ENCODE measurements at places on chromosomes 3 and 15.

DNA sequence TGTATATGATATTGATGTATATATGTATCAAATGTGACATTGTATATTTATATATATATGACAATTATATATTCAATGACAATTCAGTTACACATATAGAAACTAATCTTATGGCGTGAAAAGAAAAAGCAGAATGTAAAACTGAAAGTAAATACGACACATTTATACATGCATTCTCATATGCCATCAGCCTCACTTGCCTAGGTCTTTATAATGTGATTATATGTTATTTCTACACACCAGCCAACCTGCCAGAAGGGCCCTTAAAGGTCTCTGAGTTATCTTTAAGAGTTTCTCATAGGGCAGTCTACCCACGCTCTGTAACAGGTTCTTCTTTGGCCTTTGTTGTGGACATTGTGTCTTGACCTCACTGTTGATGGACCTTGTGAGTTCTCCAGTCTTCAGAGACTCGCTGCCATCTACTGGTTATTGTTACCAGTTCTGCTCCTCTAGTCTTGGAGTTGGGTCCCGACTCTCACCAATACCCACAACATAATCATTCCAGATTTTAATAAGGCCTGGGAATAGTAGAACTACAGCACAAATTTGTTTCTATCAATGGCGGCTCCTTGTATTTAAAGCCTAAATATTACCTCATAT lies 371.5 kb upstream of the GOLIM4 start:
- peak; percentile 75 for DNase-seq

- no peak for DNase-seq
Measured at GRCh38 chr15:52050416-52050815, 31.4 kb downstream of the MAPK6 start.

DNA sequence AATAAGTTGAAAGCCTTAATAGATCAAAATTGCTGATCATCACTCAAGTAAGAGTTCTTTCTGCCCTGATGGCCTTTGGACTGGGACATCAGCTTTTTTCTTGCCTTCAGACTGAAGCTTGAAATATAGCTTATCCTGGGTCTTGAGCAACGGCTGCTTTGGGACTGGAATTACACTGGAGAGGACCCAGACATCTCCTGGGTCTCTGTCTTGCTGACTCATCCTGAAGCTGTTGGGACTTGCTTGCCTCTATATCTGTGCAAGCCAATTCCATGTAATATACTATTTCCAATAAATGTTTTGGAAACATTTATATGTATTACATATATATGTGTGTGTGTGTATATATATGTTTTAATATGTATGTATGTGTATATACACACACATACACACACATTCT lies 260.2 kb downstream of the PDZRN3 start:
- no peak for DNase-seq

GRCh38 chr3:153463895-153464294 lies 301.9 kb downstream of the RAP2B start:
- no peak for DNase-seq

GRCh38 chr3:196620161-196620604 lies 19.3 kb upstream of the NRROS start:
- no peak for DNase-seq

DNA sequence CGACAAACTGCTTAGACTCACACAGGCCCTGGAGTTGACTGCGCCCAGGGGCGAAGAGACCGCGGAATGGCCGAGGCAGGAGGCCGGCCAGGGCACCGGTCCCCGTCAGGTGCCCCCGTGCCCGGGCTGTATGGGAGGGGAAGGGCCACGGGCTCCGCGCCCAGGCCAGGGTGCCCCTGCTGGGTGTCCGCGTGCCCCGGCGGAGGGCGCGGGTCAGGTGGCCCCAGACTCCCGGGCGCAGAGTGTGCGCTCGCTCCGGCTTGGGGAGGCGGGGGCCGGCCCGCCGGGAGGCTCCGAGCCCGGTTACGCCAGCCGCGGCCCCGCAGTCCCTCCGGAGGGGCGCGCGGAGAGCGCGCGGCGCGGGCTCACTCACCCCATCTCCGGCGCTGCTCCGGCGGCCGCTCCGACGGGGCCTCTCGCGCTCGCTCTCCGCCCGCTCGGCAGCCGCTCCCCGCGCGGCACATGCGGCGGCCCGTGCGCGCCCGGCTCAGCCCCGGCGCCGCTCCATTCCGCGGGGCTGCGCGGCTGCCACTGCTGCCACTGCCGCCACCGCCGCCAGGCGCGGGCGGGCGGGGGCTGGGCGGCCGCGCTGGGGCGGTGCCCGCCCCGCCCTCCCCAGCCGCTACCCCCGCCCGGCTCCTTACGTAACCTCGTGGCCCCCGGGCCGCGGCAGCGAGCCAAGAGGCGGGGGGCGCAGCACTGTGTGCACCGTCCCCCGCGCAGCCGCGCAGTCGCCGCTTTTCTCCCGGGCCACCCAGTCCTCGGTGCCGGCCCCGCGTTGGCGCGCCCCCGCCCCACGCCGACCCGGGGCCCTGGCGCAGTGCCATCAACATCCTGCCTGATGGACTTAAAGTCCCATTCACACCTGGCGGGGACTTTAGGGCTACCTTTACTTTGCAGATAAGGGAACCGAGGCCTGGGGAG lies at the start of gene HOMER2:
Gene HOMER2, minus strand, starts transcription at position 563 of the 924 bp plus-strand sequence. Its CDS starts 185 bp downstream, at position 378.
- peak; percentile 44 for DNase-seq

DNA sequence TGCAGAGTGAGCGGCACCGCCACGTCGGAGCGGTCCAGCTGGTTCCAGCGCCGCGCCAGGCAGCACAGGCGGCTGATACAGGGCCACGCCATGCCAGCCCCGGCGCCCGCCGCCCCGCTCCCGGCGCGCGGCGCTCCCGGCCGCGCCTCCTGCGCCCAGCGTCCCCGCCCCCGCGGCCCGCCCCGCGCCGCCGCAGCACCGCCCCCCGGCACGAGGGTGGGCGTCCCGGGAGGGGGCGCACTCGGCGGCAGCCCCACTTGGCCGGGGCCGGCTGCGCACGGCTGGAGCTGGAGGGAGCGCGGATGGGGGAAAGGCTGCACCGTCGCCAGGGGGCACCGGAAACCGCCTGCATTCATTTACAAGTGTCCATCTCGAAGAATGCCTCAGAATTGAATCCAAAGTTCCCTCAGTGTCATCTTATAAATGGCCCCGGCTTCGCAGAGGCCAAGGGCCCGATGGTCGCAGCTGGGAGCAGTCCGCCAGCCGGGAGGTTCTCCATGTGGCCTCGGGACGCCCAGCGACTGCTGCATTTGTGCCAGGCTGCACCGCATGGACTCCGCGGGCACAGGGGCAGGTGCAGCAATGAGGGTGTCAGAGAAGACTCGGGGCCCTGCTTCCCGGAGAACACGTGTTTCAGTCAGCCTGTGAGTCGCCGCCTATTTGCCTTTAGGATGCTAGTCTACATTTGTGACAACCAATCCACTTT lies at the start of gene MAP6D1:
Gene MAP6D1, minus strand, starts transcription at position 122 of the 706 bp plus-strand sequence. Its CDS starts 30 bp downstream, at position 92.
- DNase-seq: no peak

GRCh38 chr3:158713094-158713499 lies 19.2 kb downstream of the RARRES1 start:
- DNase-seq: no peak

DNA sequence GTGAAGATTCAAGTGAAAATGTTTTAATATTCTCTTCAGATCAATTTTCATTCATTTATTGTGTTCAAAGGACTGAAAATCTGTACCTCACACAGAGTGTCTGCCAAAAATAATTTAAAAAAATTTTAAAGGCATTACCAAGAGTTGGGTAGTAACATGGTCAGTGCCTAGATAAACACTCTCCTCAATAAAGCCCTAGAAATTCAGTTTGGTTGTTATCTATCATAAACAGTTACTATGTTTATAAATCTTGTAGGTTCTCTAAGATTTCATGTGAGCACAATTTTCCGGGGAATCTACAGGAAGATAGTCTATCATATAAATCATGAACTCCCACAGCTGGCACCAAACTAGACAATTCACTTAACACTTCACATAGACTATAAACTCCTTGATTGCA lies 128.6 kb downstream of the GSK3B start:
- DNase-seq: no peak

DNA sequence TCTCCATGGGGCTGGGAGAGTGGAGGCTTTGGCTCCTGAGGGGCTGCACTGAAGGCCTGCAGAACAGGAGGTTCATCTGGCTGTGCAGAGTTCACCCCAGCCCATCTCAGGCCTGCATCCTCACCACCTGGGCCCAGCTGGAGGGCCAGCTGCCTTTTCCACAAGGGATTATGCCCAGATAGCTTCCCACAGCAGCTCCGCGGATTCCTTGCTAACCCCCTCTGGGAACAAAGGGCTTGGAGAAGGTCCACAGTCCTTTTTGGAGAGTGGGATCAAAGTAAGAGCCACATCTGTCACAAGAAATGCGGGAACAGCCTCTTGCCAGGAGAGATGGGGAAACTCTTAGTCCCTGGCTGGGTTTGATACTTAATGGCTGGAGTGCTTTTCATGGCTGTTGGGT lies 164.7 kb upstream of the RGMA start:
- DNase-seq: no peak

DNA sequence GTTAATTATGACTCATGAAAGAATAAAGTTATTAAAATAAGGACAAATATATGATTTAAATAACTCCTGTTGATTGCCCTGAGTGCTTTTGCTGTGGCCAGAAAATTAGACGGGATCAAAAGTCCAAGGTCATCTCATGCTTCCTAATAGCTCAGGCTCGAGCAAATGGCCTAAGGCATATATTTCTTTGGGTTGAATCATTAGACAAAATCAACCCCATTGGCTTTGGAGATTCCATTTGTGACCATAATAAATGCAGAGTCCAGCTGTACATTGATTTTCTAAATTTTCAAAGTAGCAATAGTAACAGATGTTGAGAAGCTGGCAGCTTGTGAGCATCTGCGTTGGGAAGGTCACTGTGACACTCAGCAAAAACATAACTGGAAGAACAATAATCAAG lies 464.5 kb upstream of the TGFBR2 start:
- no peak for DNase-seq

GRCh38 chr3:66303491-66303901 lies 82.7 kb downstream of the SLC25A26 start:
- no peak for DNase-seq

DNA sequence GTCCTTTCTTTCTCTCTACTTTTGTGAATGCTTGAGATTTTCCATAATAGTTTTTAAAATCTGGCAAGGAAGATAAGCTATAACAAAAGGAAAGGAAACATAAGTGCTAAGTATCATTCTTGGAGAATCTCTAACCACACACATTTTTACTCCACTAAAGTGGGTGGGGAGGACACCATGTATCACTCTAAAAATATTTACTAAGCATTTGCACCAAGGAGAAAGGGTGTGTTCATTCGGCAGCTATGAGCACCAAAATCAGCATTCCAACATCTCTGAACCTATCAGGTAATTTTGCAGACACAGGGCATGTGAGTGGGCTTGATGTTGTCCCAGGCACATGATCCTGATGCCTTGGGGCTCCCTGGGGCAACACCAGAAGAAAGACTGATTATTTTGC lies 5.5 kb downstream of the B4GALT4 start:
- no peak for DNase-seq

- DNase-seq: no peak
Measured at GRCh38 chr15:62400778-62401177, 235.7 kb upstream of the C2CD4B start.

GRCh38 chr3:186079925-186080324 lies 29.0 kb downstream of the ETV5 start:
- DNase-seq: no peak

GRCh38 chr3:22671848-22672247 lies 531.3 kb upstream of the UBE2E2 start:
- DNase-seq: no peak

DNA sequence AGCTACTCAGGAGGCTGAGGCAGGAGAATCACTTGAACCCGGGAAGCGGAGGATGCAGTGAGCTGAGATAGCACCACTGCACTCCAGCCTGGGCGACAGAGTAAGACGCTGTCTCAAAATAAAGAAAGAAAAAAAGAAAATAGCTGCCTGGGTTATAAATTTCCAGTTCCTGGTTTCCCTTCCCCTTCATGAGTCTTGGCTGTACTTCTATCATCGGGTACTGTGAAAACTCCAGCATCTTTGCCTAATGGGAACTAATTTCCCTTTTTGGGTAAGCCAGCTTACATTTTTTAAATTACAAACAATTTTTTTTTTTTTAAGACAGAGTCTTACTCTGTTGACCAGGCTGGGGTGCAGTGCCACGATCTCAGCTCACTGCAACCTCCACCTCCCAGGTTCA lies 15.0 kb downstream of the DENND4A start:
- no peak for DNase-seq

- no peak for DNase-seq
Measured at GRCh38 chr3:53236112-53236841, 19.5 kb downstream of the TKT start.

- no peak for DNase-seq
Measured at GRCh38 chr3:24853685-24854490, 359.2 kb upstream of the THRB start.

DNA sequence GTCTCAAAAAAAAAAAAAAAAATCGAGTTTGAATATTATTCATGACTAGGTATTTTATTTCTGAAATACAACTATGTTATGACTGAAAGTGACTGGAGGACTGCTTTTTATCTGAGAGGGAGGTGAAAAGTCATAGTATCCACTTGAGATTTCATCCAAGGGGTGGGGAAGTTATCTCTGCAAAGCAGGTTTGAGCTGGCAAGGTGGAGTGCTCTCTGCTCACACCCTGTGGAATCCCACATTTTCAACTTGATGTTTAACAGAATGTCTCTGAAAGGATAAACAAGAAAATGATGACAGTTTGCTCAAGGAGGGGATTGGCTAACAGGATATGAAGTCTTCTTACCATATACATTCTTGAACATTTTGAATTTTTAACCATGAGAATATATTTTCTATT lies 27.3 kb upstream of the SEC62 start:
- no peak for DNase-seq

DNA sequence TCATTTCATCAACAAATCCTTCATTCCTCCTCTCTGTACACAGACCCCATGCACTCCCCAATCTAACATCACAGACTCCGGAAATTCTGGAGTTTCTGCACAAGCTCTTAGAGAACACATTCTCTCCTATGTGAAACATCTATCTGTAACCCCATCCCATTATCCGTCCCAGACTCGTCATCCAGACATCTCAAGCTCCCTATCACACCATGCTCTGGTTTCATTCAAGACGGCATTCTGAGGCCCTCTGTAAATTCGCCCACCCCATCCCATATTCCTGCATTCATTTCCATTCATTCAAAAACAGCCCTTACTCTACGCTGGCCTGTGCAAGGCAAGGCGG lies 575 bp downstream of the LEO1 start:
- no peak for DNase-seq

DNA sequence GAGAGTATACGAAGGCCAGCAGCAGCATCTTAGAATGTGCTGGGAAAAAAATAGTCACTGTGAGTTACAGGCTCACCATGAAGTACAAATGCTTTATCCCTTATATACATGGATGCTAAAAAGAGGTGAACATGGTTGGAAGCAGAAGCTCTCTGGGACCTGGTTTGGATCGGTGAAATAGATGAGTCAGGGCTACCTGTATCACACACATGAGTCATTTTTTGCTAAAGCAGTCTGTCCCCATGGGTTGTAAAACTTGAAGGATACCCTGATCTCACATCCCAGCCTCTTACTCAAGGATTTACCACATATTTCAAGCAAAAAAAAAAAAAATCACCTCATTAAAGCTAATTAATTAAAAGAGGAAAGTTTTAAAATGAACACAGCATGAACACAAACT lies 6.9 kb upstream of the SERPINI2 start:
- DNase-seq: no peak
